Subcutaneous adipose tissue (tissue), 4 donors: ENCODE measurements at places on chromosomes 13 and 19. TPM values are rescaled to one million over a fixed set of nuclear protein-coding genes. Genes with fewer than 3 reads are reported as not detected.

MBNL2 gene
- 93.8 TPM for total RNA-seq

ZNF497 gene
- total RNA-seq: not detected

SMIM17 gene
- not detected for total RNA-seq

OR7C1 gene
- not detected for total RNA-seq

TMC4 gene
- total RNA-seq: 2.4 TPM
